Activated effector memory CD4-positive, alpha-beta T cell treated with anti-CD3 and anti-CD28 coated beads, Interleukin-2, amount 50 U/mL, for 16 hours (primary cell): ENCODE measurements at places on chromosomes 3 and 15.

DNA sequence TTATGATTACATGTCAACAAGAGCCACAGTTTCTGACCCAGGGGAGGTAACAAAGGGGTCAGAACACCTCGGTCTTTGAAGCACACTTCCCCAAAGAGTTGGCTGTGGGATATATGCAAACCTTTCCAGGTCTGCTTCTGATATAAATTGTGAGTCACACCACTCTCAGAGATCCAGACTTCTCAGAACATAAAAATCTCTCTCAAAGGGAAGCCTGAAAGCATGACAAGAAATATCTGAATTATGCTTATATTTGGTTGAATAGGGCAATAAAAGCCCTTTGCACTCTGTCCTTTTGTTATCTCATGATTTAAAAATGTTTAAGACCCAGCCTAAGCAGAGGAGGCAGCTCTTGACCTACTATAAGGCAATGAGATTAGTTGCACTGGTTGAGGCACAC, 56.8 kb downstream of the MYH15 start:
- no peak for DNase-seq

- DNase-seq, result no peak
Measured at GRCh38 chr3:184453296-184453695, 73.4 kb downstream of the CHRD start.

- DNase-seq, result no peak
Measured at GRCh38 chr15:77830051-77830468, 197.3 kb upstream of the LINGO1 start.

DNA sequence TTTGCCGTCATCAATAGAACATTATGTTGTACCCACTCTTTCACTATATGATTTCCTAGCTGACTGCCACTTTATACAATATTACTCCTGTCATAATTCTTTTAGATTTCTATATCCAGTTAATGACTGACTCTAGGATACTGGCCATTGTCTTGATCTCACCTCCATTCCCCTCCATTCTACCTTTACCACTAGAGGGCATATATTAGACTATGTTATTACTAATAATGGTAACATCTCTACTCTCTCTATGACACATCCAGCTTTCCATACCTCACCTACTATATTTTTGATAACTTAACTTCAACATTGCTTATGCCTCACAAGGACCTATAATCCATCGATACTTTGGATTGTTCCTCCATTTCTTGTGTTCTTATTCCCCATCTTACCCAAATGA, 31.4 kb upstream of the POU1F1 start:
- no peak for DNase-seq

- DNase-seq, result no peak
Measured at GRCh38 chr3:30428251-30428650, 178.2 kb upstream of the TGFBR2 start.

GRCh38 chr15:60541481-60542299, 62.7 kb upstream of the ICE2 start:
- DNase-seq, result no peak

GRCh38 chr15:38401701-38402100, 52.2 kb upstream of the FAM98B start:
- DNase-seq, result no peak

DNA sequence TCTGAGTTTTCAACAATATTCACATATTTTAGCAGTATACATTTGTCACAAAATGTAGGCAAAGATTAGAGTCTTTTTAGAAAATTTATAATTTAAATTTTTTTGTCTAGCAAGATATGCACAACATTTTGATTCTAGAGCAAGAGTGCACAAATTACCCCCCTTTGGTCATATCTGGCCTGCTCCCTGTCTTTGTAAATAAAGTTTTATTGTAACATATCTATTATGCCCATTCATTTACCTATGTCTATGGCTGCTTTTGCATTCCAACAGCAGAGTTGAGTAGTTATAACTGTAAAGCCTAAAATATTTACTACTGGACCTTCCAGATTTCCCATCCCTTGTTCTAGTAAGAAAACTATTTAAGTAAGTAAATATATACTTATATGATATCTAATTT, 430.7 kb downstream of the EDEM1 start:
- no peak for DNase-seq

DNA sequence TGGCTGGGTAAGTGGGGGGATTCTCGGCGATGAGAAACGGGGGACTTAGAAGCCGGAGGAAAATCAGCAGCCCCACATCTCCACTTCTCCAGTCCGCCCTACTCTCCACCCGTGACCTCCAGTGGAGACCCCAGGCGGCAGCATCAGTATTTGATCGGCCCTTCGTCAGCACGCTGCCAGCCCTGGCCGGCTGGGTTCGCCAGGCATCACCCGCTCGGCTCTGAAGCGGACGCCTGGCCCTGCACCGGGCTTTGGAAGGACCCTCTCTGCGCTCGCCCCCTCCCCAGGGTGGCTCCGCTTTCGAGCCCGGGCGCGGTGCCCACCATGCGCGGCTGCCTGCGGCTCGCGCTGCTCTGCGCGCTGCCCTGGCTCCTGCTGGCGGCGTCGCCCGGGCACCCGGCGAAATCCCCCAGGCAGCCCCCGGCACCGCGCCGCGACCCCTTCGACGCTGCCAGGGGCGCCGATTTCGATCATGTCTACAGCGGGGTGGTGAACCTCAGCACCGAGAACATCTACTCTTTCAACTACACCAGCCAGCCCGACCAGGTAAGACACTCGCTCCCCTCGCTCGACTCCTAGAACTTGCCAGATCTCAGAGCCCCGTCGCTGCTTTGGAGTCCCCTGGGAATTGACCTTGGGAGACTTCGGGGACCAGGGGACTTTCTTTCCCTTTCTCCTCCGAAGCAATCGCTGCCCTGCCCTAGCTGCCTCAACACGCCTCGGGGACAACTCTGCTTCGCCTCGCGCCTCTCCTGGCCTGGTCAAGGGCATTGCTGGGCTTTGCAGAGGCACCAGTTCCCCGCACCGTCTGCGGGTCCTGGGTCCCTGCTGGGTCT, 561 bp downstream of the SIDT1 start:
- peak; percentile 83 for DNase-seq

DNA sequence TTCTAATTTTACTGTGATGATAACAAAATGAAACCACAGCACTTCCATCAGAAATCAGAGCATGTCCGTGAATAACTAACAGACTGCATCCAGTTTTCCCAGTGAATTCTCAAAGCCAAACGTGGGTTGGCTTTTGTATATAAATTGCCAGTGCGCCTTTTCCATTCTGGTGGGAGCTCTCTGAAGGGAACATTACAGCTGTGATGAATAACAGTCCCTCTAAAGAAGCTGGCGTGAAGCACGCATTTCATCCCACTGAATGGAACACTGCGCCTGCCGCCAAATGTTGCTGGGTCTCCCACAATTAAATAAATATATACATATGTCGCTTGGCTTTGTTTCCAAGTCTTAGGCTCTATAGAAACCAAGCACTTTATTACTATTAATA, 113.0 kb upstream of the PFN2 start:
- no peak for DNase-seq

DNA sequence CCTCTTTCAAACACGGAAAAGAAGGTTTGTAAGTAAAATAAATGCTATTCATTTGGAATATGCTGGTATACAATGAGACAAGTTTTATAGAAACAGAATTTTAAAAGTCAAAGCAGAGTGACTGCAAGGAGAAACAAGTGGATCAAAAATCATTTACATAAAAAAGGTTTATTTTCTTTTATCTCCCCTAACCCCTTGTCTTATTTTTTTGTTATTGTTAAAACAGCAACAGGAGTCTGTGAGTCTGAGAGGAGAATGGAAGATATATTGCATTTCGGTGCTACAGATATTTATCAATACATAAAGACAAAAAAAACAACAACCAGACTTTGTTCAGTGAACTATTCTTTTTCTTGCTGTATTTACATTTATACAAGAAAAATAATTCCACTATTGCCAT, 1116.4 kb downstream of the OTOL1 start:
- DNase-seq, result no peak

DNA sequence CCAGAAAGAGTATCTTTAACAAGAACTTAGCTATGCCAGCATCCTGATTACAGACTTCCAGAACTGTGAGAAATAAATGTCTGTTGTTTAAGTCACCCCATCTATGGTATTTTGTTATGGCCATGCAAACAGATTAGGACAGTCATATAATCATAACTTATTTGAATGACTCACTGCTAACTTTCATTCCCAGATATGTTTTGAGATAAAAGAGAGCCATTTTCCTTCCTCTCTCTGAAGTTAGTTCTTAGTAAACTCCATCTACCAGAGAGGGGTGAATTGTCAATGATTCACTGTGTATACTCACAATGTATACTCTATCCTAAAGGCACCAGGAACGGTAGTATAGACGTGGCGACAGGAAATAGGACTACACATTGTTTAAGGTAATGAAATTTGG, 179.4 kb upstream of the DPH6 start:
- no peak for DNase-seq

GRCh38 chr3:127206154-127206553, 13.2 kb downstream of the PRR23E start:
- no peak for DNase-seq

DNA sequence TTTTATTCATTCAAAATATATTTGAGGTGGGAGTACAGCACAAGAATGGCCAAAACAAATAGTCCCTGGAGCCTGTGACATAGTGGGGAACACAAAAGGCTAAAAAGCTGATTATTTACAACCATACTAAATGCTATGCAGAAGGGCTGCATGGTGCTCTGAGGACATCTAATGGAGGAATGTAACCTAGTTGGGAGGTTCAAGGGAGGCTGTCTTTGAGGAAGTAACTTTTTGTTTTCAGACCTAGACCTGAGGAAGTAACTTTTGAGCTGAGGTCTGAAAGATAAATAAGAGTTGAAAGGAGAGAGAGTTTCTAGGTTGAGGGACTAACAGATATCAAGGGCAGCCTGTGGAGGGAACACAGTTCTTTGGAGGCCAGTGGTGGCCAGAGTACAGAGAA, 34.8 kb upstream of the RASA2 start:
- no peak for DNase-seq

- DNase-seq, result no peak
Measured at GRCh38 chr3:142930463-142930862, 33.0 kb downstream of the PAQR9 start.

GRCh38 chr3:103083848-103084631, 649.2 kb downstream of the ZPLD1 start:
- DNase-seq, result no peak

GRCh38 chr15:78061963-78062427, 15.5 kb downstream of the TBC1D2B start:
- peak; percentile 82 for DNase-seq

GRCh38 chr3:107384907-107385306, 7.7 kb downstream of the CCDC54 start:
- no peak for DNase-seq

GRCh38 chr3:133983126-133983525, 46.6 kb downstream of the SLCO2A1 start:
- no peak for DNase-seq

DNA sequence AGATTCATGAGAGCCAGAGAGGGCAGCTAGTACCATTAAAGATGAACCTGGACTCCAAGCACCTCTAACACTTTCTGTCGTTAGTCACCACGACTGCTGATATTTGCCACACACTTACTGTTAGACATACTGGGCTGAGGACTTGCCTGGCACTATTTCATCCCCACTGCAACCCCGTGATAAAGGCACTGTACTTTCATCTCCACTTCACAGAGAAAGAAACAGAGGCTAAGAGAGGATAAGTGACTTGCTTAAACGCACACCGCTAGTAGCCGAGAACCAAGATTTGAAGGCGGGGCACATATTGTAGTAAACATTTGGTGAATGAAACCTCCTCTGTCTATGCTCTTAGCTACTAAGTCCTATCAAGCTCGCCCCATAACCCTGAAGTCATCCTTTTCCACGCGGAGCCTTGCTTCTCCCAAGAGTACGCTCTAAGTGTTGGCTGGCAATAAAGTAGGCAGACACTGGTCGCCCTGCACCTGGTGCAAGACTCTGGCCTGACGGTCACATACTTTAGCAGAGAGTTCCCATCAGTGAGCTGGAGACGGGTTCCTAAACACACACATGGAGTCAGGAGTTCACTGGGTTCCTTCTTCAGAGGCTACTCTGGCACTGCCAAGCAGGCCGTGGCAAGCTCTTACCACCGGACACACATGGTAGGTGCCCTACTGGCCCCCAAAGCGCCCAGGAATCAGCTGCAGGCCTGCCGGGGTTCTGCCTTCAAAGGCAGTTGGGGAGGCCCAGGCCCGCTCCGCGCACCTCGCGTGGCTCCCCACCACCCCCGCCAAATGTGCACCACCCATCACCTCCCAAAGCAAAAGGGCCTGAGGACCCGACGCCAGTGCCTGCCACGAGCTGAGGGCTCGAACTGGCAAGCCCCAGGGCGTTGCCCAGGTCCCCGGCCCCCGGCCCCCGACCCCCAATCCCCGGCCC, 951 bp downstream of the POMGNT2 start:
- peak; percentile 66 for DNase-seq

DNA sequence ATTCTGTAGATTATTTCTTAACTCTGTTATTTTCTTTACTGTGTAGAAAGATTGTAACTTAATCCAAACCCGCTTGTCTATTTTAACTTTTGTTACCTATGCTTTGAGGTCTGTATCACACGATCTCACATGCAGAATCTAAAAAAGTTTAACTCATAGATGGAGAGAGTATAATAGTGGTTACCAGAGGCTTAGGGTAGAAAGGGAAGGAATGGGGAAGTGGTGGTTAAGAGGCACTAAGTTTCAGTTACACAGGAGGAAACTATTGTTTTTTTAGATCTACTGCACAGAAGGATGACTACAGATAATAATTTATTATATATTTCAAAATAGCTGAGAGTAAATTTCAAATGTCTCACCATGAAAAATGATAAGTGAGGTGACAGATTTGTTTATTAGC, 515.2 kb downstream of the RSL24D1 start:
- no peak for DNase-seq

GRCh38 chr15:51505251-51505650, 117.3 kb downstream of the DMXL2 start:
- DNase-seq, result no peak
